ENCODE measurements at places on chromosomes 16 and 17.

DNA sequence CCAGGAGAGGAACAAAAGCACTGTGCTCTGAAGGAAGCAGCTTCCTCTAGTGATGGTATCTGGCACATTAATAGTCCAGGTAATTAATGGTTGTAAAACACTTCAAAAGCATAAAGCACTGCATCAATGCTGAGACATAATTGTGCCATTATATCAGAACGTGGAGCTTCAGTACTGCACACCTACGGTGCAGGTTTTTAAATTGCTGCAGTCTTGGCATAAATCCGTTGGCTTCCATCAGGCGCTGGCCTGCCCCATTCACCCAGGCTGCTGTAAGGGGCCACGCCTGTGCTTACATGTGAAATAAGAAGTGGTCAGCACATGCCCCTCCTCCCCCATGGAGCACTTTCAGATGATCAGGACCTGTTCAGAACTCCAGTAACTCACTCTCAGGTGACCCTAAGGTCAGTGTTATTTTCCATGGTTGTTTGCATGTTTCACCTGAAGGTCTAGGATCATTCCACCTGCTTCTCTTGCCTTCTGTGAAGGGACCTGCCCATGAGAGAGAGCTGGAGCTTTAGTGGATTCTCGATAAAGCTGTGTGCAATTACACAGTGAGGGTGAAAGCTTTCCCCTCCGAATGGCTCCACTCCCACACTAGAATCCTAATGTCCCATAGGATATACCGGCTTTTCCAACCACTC lies 345.3 kb downstream of the CA10 start:
- DNase-seq: no peak

DNA sequence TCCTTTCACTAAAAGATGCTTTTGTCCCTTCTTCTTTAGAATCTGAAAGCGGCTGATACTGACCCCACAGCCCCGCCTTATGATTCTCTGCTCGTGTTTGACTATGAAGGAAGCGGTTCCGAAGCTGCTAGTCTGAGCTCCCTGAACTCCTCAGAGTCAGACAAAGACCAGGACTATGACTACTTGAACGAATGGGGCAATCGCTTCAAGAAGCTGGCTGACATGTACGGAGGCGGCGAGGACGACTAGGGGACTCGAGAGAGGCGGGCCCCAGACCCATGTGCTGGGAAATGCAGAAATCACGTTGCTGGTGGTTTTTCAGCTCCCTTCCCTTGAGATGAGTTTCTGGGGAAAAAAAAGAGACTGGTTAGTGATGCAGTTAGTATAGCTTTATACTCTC lies 10.1 kb upstream of the TANGO6 start:
- DNase-seq: no peak

DNA sequence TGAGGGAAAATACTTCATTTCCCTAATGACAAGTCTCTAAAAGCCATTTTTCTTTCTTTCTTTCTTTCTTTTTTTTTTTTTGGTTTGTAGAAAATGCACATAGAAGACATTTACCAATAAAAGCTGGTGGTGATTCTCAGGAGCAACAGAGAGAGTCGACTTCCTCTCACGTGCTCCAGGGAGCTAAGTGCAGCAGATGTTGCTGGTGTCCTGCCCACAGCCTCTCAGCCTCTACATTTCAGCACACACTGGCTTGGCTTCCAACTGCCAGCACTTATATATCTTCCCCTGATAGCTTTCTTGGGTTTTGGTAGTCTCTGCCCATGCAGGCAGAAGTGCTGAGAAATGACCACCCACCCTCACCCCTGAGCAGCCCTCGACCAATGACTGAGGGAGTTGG lies 58.4 kb upstream of the MARCHF10 start:
- DNase-seq: no peak

GRCh38 chr16:66427871-66428681 lies 981 bp downstream of the BEAN1 start:
- DNase-seq: no peak

DNA sequence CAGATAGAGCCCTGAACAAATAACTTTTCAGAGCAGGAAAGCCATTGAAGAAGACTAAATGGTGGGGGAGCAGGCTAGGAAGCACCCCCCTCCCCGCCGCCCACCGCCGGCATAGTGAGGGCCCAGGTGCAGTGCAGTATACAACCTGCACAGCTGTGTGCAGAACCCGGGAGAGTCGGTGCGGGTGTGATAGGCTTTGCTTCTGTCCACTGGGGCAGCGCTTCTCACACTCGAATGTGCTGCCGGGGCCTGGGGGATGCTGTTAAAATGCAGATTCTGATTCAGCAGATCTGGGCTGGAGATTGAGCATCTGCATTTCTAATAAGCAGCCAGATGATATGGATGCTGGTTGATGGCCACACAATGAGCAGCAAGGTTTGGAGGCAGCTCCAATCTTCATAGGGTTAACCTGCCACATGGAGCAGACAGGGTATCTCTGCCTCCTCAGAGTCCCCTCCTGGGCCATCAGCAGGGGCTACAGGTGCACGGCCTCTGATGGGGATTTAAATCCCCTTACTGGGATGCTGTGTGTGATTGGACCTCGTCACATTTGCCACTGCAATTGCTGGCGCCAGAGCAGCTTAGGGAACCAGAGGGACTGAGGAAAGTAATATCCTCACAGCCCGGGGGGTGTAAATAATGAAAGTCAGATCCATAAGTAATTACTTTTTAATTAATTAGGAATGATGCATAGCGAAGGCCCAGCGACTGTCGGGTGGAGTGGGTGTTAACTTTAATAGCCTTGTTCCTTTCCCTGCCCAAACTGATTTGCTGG lies 172.0 kb upstream of the RPL38 start:
- DNase-seq: no peak

DNA sequence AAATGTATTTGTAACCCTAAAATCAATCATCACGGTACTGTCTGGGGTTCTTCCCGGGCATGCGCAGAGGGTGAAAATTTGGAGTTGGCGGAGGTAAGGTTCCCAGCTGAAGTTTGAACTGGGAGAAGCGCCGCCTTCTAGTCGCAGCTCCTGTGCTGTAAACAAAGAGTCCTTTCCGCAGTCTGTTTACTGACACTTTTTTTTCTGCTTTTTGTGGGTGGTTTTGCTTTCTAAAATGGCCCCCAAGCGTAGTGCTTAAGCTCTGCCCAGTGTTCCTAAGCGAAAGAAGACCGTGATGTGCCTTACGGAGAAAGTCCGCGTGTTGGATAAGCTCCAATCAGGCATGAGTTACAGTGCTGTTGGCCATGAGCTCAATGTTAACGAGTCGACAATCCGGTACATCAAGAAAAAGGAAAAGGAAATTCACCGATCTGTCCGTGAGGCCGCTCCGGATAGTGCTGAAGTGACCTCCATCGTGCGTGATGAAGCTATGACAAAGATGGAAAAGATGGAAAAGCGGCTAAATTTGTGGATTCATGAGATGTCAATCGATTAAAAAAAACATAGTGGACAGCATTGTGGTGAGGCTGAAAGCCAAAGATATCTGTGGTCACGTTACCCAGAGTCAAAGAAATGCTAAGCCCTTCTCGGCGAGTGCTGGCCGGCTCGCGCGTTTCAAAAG lies 570 bp upstream of the CFDP1 start:
- peak; percentile 88 for DNase-seq

GRCh38 chr16:62720651-62721050 lies 684.4 kb upstream of the CDH8 start:
- DNase-seq: no peak

DNA sequence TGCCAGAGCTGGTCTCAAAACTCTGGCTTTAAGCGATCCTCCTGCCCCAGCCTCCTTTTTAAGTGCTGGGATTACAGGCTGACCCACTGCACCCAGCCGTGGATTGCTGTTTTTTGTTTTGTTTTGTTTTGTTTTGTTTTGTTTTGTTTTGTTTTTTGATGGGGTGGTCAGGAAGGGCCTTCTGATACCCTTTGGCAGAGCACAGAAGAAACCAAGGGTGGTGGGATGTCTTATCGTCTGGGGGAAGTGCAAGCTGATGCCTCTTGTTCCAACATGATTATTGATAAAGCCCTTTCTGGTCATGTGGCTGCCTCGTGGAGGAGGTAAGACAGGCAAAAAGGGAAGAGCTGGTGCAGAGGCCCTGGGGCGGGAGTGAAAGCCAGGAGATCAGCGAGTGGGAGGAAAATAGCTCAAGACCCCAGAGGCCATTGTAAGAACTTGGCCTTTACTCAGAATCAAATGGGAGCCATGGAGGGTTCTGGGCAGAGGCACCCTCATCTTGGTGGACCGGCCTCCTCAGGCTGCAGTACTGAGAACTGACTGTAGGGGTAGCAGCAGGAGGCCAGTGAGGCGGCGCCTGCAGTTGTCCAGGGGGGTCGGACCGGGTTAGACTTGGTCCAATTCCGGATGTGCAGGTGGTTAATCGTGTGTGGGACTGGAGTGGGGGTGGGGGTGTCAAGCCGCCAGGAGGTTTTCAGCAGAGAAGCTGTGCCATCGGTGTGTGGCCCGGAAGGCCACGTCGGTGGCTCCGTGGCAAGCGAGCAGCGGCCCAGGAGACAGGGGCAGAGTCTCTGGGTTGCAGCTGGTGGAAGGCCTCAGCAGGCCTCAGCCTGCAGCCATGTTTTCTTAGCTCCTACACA lies 84.4 kb upstream of the GSE1 start:
- DNase-seq: no peak

DNA sequence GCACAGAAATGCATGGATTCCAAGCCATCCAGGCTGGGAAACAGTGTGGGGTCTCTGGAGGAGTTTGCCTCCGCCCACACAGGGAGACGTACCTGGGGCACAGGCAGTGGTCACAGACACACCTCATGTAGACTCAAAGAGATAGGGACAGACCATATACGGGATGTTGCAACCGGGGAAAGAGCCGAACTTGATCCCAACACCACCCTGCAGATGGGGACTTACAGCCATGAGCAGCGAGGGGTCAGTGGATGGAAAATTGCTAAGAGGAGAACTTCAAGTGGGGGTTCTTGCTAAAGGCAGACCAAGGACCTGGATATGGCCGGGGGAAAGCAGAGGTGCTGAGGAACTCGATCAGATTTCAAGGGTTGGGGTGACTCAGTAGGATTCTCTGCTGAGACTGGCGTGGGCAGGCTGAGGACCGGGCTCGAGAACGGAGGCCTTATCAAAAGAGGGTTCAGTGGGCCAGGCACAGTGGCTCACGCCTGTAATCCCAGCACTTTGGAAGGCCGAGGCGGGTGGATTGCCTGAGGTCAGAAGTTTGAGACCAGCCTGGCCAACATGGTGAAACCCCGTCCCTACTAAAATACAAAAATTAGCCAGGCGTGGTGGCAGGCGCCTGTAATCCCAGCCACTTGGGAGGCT lies 12.0 kb upstream of the DNAH17 start:
- DNase-seq: no peak

DNA sequence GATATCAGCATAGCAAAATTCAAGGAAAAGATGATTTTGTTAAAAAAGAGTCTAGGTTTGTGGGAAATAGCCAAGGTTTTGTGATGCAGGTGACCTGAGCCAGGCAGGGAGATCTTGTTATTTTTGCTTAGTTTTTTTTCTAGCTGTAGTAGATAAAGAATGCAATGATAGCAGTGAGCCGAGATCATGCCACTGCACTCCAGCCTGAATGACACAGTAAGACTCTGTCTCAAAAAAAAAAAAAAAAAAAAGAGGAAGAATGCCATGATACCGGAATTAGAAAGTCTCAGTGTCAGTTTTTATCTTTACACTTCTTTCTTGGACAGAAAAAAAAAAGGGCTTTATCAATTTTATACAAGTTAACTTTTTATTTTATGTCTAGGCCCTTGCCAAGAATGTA lies 27.5 kb downstream of the TMEM238L start:
- DNase-seq: no peak

DNA sequence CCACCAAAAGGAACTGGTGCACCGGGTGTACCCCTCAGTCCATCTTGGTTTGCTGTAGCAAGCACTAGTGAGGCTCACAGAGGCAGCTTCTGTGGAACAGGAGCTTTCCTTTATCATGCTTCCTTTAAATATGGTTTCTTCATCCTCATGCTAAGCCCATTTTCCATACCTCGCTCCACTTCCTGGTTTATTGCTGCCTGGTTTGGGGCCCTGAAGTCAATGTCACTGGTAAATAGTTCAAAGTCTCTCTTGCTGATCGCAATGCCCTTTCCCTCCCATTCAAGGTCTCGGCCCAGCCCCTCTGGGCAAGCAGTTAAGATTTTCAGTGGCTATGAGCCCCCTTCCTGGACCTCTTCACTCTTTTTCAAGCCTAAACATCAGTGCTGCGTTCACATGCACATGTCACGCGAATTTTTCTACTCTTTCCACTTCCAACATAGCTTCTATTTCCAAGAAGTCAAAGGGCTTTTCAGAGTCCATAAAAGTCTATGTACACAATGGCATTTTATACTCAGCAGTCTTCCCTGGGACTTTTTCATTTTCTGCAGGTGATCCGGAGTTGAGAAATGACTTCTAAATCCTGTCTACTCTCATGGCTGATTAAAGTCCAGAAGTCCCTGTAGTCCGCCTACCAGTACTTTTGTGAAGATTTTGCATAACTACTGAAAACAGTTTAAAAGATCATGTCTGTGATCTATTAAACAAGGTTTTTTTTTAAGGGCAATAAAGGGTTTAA lies 323.8 kb upstream of the ZFHX3 start:
- DNase-seq: no peak

- DNase-seq: no peak
Measured at GRCh38 chr17:45197108-45197507, 24.6 kb upstream of the FMNL1 start.

- no peak for DNase-seq
Measured at GRCh38 chr16:89484923-89485679, 5.3 kb downstream of the ANKRD11 start.

DNA sequence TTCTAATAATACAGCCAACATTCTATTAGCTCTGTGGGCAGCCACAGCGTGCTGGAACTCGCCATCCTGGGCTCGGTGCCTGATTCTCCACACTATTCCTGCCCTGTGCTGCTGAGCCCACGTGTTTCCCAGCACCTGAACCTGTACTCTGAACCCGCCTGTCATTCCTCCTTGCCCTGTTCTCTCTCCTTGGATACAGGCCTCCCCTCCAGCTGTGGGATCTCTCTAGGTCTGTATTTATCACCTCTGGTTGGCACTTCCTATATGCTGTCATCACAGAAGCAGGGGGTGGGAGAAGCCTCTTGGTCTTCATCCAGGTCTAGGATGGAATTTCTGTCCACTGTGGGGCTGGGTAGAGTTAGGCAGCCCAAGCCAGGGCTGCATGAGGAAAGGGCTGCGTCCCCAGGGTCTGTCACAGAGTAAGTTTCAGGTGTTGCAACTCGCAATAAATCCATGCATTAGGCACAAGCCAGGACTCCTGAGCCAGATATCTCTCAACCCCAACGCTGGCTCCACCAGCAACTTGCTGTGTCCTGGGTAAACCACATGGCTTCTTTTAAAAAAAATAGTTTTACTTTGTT lies 56.0 kb downstream of the ABAT start:
- DNase-seq: no peak

DNA sequence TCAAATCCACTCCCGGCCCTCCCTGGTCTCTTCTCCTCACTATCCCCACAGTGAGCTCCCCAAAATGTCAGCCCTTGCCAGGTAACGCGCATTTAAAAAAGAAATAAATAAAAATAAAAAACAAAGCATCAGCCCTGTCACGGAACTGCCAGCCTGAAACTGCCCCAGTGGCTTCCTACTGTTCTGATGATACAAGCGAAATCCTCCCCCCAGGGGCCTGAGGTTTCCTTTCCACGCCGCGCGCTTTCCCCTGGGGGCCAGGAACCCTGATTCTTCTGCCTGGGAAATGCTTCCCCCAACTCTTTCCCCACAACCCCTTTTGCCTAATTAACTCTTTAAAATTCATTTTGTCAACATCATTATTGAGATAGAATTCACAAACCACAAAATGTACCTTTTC lies 12.2 kb upstream of the RPH3AL start:
- DNase-seq: no peak
